ENCODE measurements at places on chromosomes 1 and 21. TPM values are rescaled to one million over a fixed set of nuclear protein-coding genes. Genes with fewer than 3 reads are reported as not detected.

DNA sequence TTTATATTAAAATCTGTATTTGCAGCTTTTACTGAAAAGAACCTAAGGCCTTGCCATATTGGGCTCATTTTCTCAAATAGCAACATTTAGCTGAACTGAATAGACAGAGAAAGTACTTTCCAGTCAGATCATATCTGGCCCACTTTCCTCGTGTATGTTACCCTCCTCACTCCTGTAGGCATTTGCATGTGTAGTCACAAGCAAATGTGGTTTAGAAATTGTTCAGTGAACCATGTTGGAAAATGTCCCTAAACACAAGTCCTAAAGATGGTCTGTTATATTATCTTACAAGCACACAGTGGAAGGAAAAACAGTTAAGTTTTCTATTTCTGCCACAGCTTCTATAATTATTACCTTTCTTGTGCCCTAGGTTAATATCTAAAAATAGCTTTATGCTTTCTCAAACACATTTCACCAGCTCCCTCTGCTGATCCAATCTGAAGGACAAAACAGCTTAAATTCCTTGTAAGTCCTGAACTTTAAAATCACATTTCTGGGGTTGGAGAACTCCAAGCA, 606 bp upstream of the FMO4 start:
- DNase-seq = no peak

GRCh38 chr1:231238298-231238697, 2.7 kb upstream of the GNPAT start:
- DNase-seq = no peak

- no peak for DNase-seq
Observed at GRCh38 chr1:168134132-168134531, 2.6 kb downstream of the GPR161 start.

DNA sequence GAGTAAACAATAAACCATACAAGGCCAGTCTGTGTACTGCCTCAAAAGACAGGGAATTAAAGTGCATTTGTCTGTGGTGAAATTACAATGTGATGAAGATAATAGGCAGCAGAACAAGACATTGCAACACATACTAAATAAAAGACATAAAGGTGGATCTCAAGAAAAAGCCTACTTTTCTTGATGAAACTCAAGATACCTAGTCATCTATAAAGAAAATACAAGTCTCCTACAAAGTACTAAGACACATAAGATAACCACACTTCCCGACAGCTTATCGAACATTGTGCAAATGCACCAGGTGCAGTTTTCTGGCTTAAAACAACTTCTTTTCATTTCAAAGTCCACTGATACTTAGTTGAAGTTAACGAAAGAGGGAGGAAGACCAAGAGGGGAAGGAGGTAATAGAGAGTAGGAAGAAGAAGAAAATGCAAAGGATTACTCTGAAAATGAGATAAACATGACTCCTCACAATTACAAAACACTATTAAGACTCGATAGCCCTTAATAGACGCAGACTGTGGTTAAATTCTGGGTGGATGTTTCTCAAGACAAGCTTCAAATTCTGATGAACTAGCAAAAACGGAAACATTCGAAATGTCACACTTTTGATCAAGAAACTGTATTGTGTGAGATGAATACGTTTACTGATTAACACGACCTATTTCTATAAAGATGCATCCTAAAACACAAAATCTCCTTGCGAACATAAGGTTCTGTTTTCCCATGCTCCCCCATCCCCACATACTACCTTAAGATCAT, 2.0 kb downstream of the HNRNPR start:
- DNase-seq = no peak

DNA sequence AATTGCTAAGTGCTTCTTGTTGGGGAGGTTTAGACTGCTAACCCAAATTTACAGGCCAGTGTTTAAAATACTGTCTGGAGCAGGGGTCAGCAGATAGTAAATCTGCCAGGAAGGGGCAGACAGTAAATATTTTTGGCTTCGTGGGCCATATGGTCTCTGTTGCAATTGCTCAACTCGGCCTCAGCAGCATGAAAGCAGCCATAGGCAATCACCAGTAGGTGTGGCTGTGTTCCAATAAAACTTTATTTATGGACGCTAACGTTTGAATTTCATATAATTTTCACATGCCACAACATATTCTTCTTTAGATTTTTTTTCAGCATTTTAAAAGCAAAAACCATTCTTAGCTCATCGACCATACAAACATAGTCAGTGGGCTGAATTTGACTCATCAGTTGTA, 172.7 kb downstream of the BRINP2 start:
- no peak for DNase-seq

DNA sequence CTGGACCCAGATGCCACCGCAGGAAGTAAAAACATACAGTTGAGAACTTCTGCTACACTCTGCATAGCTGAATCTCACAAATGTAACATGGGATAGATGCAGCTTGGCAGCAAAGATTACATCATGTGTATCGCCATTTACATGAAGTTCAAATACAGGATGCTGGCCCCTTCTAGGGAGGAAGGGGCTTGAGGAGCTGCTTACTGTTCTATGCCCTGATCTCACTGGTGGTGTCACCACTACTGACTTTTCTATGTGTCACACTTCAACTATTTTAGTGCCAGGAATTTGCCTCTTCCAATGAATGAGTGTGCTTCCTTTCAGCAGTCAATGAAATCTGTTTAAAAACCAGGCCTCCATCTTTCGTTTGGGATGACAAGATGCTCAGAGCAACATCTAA, 31.1 kb downstream of the MRAP start:
- DNase-seq = no peak

- DNase-seq = no peak
Observed at GRCh38 chr21:31034378-31034777, 3.9 kb downstream of the KRTAP19-8 start.

Gene TRABD2B
- total RNA-seq = 0.82 TPM

GRCh38 chr1:183850852-183851251, 45.9 kb downstream of the RGL1 start:
- no peak for DNase-seq

- no peak for DNase-seq
Observed at GRCh38 chr1:116258668-116259419, 114.2 kb upstream of the ATP1A1 start.

Gene FAM167B
- total RNA-seq = 3.4 TPM

- DNase-seq = no peak
Observed at GRCh38 chr1:41500378-41500777, 15.9 kb upstream of the EDN2 start.

GRCh38 chr1:27531959-27532685, 42.2 kb upstream of the WASF2 start:
- no peak for DNase-seq

Gene DNAI4
- total RNA-seq = 2.8 TPM

GRCh38 chr1:44807364-44808062, 362 bp upstream of the DYNLT4 start:
- DNase-seq = peak; percentile 86

GRCh38 chr1:183864611-183865010, 59.7 kb downstream of the RGL1 start:
- DNase-seq = no peak

GRCh38 chr1:115293899-115294298, 44.1 kb downstream of the NGF start:
- no peak for DNase-seq

DNA sequence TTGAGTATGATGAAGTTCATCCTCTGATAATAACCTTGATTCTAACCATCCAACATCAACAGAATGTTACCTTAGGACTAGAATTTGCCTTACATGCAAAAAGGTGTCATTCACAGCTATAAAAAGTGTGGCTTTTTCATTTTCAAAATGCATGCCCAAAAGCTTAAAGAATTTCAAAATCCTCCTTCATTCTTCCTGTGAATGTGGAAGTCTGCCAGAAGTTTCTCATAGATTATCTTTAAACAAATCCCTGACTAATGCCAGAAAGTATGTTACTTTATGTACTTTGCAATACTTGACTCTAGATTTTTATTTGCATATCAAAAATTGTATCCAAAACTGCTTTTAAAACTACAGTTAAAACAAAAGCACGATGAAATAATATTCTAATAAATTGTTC, 270.6 kb upstream of the ZRANB2 start:
- DNase-seq = no peak

- no peak for DNase-seq
Observed at GRCh38 chr1:5992814-5993555, 760 bp upstream of the NPHP4 start.

Gene KIF26B
- 0.13 TPM for total RNA-seq

Gene CHD5
- 0.24 TPM for total RNA-seq

Gene IGSF5
- total RNA-seq = not detected

DNA sequence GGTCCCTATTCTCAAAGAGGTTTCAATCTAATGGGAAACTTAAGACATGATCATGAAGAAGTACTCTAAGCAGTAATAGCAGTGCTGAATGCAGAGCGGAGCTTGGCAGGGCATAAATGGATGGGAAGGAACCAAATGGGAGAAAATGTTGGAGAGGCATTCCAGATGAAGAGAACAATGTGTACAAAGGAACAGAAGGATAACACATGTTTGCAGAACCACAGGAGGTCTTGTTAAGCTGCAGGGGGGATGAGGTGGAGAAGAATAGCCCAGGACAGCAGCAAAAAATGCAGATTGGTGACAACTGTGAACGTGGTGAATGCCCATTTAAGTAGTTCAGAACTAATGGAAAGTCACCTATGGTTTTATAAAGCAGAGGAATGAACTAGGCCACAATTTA, 99.1 kb downstream of the ASTN1 start:
- no peak for DNase-seq

DNA sequence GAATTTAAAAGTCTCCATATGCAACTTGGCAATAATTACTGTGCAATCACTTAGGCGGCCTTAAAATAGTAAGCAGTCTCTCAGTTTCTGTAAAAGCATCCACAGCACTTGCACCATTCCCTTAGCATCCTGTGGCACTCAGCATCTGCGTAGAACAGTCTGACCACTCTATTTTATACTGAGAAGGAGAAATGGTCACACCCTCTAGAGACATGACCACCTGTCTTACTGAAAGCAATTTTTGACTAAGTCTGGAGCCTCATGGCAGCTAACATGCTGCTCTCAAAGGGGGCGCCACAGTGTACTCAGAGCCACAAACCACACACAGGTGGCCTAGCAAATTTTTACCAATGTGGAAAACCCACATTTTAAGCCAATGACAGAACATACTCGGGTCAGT, 62.0 kb downstream of the KCNK1 start:
- DNase-seq = no peak

GRCh38 chr1:160711602-160712311, at the start of gene CD48:
Gene CD48, minus strand, starts transcription at chr1:160711822. Its CDS starts 59 bp downstream, at chr1:160711763.
- DNase-seq = no peak

GRCh38 chr1:11563560-11564069, 84.7 kb downstream of the DISP3 start:
- DNase-seq = no peak

Gene UTS2
- not detected for total RNA-seq

Gene CYP2J2
- total RNA-seq = 2.9 TPM

DNA sequence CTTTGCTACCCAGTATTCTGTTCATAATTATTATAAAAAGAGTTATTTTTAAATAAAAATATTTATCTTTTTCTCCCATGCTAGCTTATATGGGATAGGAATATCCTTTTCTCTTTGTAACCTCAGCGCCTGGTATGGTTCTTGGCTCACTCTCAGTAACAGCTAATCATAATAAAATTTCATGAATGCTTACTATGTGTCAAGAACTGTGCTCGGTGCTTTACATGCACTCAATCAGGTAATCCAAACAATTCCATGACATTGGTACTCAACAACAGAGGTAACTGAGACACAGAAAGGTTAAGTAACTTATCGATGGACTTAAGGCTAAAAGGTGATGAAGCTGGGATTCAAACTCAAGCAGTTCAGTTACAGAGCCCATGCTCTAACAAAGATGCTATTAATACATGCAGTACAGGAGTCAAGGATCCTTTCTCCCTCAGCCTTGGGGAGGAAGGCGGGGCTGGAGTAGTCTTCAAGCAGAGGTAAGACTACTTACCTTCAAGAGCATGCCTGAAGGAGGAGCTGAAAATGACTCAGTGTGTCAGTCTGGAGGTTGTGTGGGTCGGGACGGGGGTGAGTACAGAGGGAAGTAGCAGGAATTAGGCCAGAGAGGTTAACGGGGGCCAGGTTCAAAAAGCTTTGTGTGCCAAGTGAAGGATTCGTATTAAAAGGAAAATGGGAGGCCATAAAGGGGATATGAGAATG, 73.4 kb downstream of the PLPPR5 start:
- DNase-seq = no peak

DNA sequence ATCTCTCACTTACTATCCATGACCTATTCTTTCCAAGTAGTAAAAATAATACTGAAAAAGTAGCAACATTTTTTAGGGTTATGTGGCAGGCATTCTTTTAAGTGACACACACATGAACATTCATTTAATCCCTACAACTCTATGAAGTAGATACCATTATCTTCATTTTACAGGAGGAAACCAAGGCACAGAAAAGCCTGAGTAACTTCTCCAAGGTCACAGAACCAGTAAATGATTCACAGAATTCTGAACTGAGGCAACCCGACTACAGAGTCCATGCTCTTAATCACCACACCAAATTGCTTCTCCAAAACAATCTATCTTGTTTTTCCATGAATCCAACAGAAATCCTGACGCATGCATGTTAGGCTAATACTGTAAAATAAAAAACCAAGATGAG, 17.5 kb downstream of the FUBP1 start:
- DNase-seq = no peak
